BJ (cell line): ENCODE measurements at places on chromosomes 4 and X. TPM values are rescaled to one million over a fixed set of nuclear protein-coding genes. Genes with fewer than 3 reads are reported as not detected.
A peak's percentile ranks its signal among the peaks of the same experiment; 100 is the strongest.

DNA sequence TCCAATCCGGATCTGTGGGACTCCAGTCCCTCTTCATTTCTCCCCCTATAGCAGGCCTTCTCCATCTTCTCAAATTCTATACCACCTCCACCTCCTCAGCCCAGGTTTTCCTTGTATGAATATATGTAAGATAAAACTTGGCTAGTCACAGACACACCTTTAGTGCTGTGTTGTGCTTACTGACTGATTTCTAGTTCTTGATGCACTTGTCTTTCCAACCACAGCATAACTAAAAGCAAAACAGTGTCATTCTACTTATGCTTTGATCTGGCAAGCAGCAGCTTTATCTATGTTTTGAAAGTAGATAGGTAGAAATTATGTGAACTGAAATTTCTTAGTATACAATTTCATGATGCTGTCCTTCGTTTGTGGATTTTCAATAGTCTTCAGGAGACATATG, 47.5 kb downstream of the CCNI start:
- DNase-seq = no peak

DNA sequence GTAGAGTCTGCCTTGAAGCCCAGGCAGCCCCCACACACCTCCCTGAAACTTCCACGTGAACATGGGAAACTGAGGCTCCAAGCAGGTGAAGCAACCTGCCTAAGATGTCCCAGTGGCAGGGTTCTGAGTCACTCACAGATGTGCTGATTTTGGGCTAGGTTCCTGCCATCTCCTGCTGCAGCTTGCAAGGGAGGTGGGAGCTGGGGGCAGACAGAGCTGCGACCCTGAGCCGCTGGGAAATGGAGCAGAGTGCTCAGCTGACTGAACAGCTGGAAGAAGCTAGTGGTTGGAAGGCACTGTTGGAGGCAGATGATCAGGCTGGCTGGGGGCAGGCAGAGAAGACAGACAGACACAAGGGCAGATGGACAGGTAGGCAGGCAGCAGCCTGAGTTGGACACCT, 3.6 kb upstream of the FATE1 start:
- no peak for DNase-seq

DNA sequence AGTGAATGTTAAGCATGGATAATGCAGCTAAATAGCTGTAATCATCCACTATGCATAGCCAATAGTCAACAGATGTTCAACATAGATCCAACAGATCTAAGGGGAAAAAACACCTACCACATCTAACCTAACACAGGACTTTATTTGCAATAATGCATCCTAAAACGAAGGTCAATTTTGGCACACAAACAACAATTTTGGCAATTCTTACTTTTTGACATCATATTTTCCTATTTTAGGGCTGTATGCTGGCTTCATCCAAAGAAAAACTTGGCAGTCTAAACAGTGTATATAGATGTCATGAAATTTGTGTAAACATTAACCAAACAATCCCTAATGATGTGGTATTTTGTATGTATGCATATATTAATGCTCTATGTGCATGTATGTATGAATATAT, 33.2 kb downstream of the UNC5C start:
- DNase-seq = no peak

GRCh38 chr4:26509681-26510333, 19.5 kb upstream of the CCKAR start:
- no peak for DNase-seq

DNA sequence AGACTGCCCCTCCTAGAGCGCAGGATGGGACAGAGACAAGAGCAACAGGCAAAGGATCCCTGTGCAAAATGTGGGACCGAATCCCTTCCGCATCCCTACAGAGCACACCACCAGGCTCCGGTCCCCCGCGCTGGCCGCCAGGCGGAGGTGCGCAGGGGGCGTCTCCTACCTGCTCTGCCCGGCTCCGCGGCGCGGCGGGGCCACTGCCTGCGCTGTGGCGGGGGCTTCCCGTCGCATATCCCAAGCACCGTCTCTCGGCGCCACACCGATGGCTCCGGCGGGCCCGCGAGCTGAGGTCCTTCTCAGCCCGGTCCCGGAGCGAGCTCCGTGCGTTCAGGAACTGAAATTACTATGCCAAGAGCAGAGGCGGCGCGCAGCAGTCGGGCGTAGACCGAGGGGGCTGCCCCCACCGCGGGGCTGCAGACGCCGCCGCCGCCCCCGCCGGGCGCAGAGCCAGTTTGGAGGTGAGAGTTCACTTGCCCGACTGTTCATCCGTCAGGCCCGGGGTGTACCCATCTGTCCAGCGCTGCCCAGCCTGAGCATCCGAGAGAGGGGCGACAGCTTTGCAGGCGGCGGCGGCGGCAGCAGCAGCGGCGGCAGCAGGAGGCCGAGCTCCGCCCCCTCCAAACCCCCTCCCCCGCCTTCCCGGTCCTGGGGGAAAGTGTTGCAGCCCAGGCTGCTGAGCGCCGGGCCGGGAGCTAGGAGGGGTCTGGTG, at the start of gene GPRIN3:
Gene GPRIN3, minus strand, starts transcription at position 355 of the 715 bp plus-strand sequence. CDS start 57,690 bp downstream, outside the sequence.
- no peak for DNase-seq

DNA sequence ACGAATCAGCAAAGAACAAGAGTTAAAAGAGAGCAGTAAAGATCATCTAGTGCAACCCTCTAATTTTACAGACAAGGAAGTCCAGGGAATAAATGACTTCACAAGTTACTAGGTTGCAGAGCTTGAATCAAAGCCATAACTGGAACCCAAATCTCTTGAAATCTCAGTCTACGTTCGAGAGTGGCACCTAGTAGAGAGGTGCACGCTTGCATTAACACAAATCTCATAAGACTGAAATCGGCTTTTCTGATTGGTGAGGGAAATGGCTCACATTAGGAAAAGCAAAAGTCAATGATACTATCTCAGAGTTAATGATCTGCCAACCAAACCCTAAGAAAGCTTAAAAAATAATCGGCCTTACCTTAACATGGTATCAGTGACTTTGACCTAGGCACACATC, 43.0 kb downstream of the FAT1 start:
- DNase-seq = no peak

DNA sequence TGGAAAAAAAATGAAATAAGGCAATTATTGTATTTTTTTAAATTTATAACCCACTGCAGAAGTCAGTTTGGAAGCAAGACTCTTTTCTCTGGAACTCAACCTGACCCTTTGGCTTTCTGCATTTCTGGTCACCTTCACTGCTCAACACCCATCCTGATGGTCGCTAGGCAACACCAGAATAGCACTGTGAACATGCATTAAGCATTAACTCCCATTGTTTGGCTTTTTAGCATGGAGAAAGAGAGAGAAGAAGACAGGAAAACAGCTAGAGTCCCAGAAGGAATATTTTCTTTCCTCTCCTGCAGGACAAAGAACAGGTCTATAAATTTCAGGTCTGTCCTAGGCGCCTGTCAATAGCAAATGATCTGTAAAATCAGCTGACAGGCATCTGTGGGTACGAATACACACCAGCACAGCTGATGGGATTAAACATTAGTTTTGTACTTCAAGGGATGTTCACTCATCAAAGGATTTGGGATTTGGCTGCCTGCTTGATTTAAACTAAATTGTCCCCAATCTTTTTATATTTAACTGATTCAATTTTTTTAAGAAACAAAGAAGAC, 137.2 kb upstream of the ETNPPL start:
- DNase-seq = no peak

GRCh38 chrX:153521034-153521433, 3.6 kb downstream of the ATP2B3 start:
- DNase-seq = no peak

- DNase-seq = no peak
These were observed at the start of gene TLR3 for GRCh38 chr4:186068581-186069348. Gene TLR3 (plus strand): TSS chr4:186069156. CDS start chr4:186076620, 7,464 bp downstream.

DNA sequence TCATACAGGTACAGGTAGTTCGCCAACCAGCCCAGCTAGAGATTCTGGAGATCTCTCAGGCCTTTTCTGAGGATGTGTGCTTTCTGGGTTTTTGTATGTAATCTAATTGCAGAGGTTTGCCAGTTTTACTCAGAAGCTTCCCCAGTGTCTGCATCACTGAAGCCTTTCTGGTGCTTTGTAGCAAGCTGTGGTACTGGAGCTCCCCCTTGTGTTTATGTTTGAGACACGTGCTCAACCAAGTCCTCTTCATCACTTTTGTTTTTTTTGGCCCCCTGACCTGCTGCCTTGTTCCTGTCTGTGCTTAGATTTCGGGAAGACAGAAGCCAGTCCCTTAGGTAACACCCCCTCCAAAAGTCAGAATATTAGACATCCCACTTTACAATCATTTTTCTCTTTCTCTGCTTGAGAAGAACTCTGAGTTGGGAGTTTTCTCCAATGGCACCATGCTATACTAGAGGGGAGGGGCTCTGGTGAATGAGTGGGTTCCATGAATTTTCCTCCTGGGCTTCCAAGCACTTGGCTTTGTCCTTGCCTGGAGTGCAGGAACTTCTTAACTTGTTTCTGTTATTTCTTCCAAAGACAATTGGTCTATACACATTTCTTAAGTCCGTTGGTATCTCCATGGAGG, 128.4 kb upstream of the TBC1D9 start:
- no peak for DNase-seq

DNA sequence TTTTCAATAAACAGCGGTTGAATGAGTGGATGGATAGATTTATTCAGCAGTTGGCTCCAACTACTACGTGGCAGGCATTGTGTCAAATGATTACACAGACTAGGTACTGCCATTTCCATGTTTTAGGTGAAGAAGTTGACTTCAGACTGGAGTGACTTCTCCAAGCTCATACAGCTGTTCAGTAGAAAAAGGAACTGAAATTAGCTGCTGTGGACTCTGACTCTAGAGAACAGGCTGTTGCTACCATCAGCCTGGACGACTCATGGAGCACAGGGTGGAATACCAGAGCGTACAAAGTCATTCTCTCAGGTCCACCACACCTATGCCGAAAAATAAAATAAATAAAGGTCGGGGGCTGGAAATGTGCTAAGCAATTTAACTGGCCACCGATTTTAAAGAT, 45.3 kb downstream of the TENM3 start:
- DNase-seq = no peak

DNA sequence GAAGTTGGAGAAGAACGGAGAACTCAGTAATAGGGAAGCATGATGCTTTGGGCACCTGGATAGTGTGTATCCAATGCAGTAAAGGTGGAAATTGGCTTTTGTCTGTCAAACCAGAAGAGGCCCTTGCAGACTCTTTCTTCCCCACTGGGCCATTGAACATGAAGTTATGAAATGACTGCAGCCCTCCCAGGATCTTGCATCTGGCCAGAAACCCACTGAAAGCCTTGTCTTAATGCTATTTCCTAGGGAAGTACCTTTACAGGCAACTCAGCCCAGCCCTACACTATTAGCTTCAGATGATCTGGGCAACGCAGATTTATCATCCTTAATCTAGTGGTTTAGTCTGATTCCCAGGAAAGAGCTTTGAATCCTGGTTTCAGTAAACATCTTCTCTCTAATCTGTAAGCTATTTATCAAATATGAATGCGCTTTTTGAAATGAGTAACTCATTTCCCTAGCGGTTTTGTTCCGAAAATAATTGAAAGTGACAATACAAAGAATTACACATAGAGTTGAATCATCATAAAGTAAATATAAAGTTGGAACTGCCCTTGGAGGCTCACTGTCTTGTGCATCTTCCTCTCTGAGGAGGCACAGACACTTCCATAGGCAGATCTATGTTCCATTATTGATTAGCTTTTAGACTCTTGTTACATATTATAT, 464.1 kb downstream of the IDS start:
- no peak for DNase-seq

- no peak for DNase-seq
These were observed 16.3 kb upstream of the FHDC1 start for GRCh38 chr4:152919826-152920225.

DNA sequence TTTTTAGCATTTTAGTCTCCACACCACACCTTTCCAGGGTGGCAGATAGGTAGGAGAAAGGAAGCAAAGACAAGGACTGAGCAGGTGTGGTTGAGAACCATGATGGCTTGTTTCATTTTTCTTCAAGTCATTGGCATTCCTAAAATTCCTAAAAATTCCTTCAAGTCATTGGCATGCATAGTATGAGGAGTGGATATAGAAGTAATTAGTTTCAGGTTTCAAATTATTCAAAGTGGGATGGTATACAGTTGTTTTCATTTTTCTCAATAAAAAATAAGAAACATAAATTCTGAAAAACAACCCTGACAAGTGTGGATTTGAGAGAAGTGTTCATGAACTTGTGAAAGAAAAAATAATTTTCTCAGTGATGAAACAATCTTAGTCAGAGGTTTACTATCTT, 22.3 kb upstream of the HERC3 start:
- peak; percentile 18 for DNase-seq

GRCh38 chr4:97950836-97951235, 192.4 kb downstream of the STPG2 start:
- no peak for DNase-seq

GRCh38 chr4:63607169-63607872, 801.9 kb downstream of the TECRL start:
- no peak for DNase-seq

DNA sequence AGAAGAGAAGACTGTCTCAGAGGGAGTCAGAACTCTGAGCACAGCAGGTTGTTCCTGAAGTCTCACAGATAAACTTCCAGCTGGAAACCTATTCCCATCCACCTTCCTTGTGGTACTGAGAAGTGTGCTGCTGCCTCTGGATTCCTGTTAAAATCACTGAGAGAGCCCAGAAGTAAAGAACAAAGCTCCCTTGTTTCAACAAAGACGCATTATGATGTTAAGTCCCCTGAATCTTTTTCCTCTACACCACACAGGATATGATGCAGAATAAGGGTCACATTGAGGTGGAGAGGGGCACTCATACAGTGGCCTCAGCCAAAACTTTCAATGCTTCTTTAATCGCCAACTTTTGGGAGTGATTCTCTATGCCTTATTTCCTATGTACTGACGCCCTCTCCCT, 321.0 kb downstream of the OPHN1 start:
- DNase-seq = no peak

- no peak for DNase-seq
These were observed at the start of gene DAPP1 for GRCh38 chr4:99816545-99817308. Gene DAPP1 (plus strand): TSS chr4:99816827. CDS start chr4:99816914, 87 bp downstream.

DNA sequence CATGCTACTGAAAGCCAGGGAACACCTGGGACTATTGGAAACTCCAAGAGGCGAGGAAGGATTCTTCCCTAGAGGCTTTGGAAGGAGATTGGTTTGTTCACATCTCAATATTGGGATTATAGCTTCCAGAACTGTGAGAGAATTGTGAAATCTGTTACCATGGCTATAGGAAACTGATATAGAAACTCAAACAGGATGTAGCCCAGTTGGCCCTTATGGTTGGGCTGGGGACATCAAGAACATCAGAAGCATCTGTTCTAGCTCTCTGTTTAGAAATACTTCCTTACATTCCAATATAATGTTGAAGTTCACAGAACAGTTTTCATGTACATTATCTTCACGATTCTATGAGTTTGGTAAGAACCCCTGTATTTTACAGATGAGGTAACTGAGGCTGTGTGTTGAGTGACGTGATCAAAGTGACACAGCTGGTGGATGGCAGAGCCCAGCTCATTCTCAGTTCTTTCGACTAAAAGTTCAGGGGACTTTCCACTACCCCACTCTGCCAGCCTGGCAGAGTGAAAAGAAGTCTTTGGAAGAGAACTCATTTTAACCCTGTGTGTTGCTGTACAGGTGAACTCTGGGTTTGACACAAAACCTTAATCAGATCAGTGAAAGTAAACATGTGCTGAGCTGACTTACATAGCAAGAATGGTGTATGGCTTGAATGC, 183.0 kb downstream of the GBA3 start:
- no peak for DNase-seq

- DNase-seq = no peak
These were observed 1.3 kb upstream of the CCNI start for GRCh38 chr4:77076889-77077635.

HAND2 gene
- 3.6 and 4.9 TPM in 2 replicates for polyA plus RNA-seq

ENAM gene
- 0.01 TPM in 1 of 2 replicates, not detected in the other for polyA plus RNA-seq

GATA1 gene
- not detected in 2 replicates for polyA plus RNA-seq

RBBP7 gene
- polyA plus RNA-seq = 118 and 123 TPM in 2 replicates

DUSP9 gene
- polyA plus RNA-seq = 0.04 and 0.06 TPM in 2 replicates

SPIN2A gene
- 1.2 and 1.6 TPM in 2 replicates for polyA plus RNA-seq

ARHGAP6 gene
- polyA plus RNA-seq = 1.0 and 1.3 TPM in 2 replicates

IGSF1 gene
- polyA plus RNA-seq = not detected in 2 replicates

CPZ gene
- polyA plus RNA-seq = 30.2 and 70.9 TPM in 2 replicates
